Motor neuron (in vitro differentiated cells): ENCODE measurements at places on chromosomes 16 and 17. TPM values are rescaled to one million over a fixed set of nuclear protein-coding genes. Genes with fewer than 3 reads are reported as not detected.

The EVPLL gene
- total RNA-seq: 0.09 and 0.25 TPM in 2 replicates

The KCTD19 gene
- total RNA-seq: 0.88 and 0.92 TPM in 2 replicates

The MEOX1 gene
- total RNA-seq: 0.36 and 1.6 TPM in 2 replicates

The CSNK2A2 gene
- 31.2 and 49.5 TPM in 2 replicates for total RNA-seq

The ABCA8 gene
- total RNA-seq: 0.33 and 0.50 TPM in 2 replicates

The SLC12A3 gene
- total RNA-seq: 0.05 and 0.09 TPM in 2 replicates
